ENCODE measurements at places on chromosomes 12 and 14.

DNA sequence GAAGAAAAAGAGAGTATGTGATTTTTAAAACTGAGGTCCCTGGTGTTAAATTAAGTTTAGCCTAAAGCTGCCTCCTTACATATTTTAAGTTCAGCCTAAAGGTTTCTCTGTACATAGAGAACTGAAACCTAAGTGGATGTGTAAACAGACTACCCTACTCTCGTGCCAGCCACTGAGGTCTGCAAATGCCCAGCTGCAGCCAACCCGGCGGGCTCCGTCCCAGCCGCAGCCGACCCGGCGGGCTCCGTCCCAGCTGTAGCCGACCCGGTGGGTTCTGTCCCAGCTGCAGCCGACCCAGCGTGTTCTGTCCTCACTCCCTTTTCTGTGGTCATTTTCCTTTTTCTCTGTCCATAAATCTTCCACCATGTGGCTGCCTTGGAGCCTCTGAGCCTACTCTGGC is 97.2 kb upstream of the SFSWAP start:
- DNase-seq = no peak

DNA sequence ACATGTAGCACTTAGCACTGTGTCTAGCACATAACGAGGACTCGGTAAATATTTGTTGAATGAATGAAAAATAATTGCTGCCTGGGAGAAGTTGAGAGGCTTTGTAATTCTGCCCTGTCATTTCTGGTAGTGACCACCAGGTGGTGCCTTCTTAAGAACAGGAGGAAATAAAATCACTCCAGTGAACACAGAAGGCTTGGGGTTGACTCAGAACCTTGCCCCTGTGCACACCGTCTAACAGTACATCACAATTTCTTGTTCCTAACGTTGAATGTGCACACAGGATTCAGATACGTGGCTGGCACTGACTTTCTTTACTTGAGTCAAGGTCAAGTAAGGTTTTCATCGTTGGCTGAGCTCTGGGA is 91.8 kb downstream of the RGS6 start:
- DNase-seq = no peak

DNA sequence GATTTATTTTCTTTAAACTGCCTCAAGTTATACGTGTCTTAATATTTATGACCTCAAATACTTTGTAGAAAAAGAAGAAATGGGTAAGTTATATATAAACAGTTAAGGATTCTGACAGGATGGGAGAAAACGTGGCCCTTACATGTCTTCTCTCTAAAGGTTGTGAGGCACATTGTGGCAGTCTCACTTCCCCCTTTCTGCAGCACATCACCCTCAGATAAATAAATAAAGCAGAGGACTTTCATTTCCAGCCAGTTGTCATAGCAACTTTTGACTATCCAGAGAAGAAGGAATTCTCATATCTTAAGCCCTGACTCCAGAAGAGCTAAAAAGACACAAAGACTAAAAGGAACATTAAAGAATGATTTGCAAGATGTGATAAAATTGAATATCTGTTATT is 28.8 kb upstream of the CEP83 start:
- DNase-seq = no peak

- DNase-seq = no peak
These were observed 58.9 kb upstream of the OVCH1 start for GRCh38 chr12:29556363-29556762.

DNA sequence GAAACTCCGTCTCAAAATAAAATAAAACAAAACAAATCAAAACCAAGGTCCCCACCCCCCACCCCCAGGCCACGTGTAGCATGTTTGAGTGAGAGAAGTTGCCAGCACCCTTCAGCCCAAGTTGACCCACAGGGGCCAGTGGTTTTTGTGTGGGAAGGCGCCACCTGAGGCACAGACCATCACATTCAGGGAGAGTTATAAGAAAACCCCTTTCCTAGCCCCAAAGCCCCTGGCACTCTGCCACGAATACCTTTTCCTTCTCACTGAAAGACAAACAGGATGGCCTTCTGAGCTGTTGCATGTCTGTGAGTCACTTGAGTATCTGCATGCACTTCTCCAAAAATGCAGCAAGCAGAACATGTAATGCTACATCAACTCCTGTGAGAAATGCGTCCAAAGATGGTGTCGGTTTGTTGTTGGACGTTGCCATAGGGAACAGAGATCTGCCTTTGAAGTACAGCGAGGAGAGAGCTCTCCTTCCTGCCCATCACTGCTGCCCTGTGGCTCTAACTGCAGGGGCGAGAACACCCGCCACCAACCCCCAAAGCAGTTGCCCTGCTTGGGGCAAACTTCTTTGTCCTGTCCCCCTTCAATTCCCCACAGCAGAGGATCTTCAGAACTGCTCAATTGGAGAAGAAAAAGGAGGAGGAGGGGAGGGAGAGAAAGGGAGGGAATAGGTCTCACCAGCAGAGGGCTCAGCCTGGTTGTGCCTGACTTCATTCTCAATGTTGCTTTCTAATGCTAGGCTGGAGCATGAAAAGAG is 2.7 kb upstream of the TRAF3 start:
- peak; percentile 82 for DNase-seq

DNA sequence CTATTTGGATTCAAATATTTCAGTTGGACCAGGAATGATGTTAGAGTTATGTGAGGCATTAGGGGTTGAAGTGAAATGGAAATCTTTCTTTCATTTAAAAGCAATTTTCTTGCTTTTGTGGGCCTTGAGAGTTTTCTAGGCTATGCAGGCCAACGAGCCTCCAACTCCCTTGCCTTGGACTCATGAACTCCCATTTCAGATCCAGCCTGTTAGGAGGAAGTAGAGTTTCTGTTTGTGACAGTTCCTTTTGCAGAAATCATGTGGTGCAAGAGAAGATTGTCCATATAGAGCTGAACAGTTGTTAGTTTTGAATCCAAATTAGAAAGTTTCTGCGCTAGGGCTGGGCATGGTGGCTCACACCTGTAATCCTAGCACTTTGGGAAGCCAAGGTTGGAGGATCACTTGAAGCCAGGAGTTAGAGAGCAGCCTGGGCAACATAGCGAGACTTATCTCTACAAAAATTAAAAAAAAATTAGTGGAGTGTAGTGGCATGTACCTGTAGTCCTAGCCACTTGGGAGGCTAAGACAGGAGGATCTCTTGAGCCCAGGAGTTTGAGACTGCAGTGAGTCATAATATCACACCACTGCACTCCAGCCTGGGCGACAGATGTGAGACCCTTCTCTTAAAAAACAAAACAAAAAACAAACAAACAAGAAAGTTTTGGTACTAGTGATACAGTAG is 47.3 kb upstream of the MED13L start:
- DNase-seq = no peak

GRCh38 chr14:21912367-21912766 is 238.7 kb upstream of the OR4E1 start:
- no peak for DNase-seq

DNA sequence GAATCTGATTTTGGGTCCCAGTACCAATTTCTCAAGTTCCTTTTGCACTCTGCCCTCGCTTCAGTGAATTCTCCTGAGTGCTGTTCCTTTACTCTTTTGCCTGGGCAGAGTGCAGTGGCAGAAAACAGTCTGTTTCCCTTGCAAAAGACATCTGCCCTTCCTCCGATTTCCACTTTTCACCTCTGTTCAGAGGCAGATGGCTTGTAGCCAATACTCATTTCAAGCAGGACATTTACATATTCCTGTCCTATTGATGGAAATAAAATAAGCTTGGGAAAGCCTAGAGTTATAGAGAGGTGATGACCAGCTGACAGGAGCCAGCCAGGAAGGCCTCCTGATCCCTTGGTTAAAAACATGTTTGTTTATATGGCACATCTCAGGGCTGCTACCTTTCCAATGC is 111.0 kb downstream of the SLC8A3 start:
- no peak for DNase-seq

All from T47D (cell line).